ENCODE measurements at places on chromosomes 3 and 15. TPM values are rescaled to one million over a fixed set of nuclear protein-coding genes. Genes with fewer than 3 reads are reported as not detected.

The SPTBN5 gene
- 0.55 TPM for total RNA-seq

The GTPBP8 gene
- total RNA-seq, result 21.6 TPM

The SMCO1 gene
- total RNA-seq, result not detected

The C3orf22 gene
- total RNA-seq, result not detected

The KBTBD13 gene
- total RNA-seq, result not detected

The PARP16 gene
- total RNA-seq, result 24.7 TPM

The GALK2 gene
- total RNA-seq, result 28.7 TPM

The SNX22 gene
- 1.7 TPM for total RNA-seq

The AADACL2 gene
- total RNA-seq, result not detected

The KIAA1143 gene
- total RNA-seq, result 20.2 TPM

The CLRN1 gene
- total RNA-seq, result not detected

The TTLL13 gene
- total RNA-seq, result 1.0 TPM

The ECE2 gene
- 0.18 TPM for total RNA-seq

The RHOV gene
- 0.72 TPM for total RNA-seq

The CFAP92 gene
- total RNA-seq, result not detected

The SNTN gene
- not detected for total RNA-seq

The SLC22A13 gene
- 0.11 TPM for total RNA-seq

The DNAJC17 gene
- total RNA-seq, result 20.2 TPM

The MYNN gene
- total RNA-seq, result 16.7 TPM

The CIDEC gene
- not detected for total RNA-seq

The PARP6 gene
- total RNA-seq, result 52.3 TPM

The LYZL4 gene
- total RNA-seq, result not detected

The TTLL3 gene
- 121 TPM for total RNA-seq

The RYR3 gene
- not detected for total RNA-seq

The FGF7 gene
- total RNA-seq, result not detected

The TRPM1 gene
- total RNA-seq, result not detected

The FOXB1 gene
- not detected for total RNA-seq

The LSMEM2 gene
- total RNA-seq, result not detected

The IFT80 gene
- 21.8 TPM for total RNA-seq

The RYK gene
- 50.1 TPM for total RNA-seq

The GOLGA6L10 gene
- 1.8 TPM for total RNA-seq

The GRAMD1C gene
- 0.48 TPM for total RNA-seq

The B3GNT5 gene
- 56.4 TPM for total RNA-seq

The PP2D1 gene
- not detected for total RNA-seq

The SYNM gene
- 0.16 TPM for total RNA-seq

The P2RY12 gene
- total RNA-seq, result not detected

The RARB gene
- total RNA-seq, result not detected

The ANKRD34C gene
- total RNA-seq, result not detected

The ZSCAN2 gene
- 6.2 TPM for total RNA-seq

The DUOXA2 gene
- total RNA-seq, result not detected

The CD96 gene
- 97.9 TPM for total RNA-seq

The HCLS1 gene
- 217 TPM for total RNA-seq

The STAB1 gene
- 0.36 TPM for total RNA-seq

The CCDC13 gene
- total RNA-seq, result 0.70 TPM

The ZNF860 gene
- 1.7 TPM for total RNA-seq

The GOLGA6L6 gene
- total RNA-seq, result not detected

The XXYLT1 gene
- total RNA-seq, result 6.1 TPM

The AADAC gene
- total RNA-seq, result not detected

The PLA2G4E gene
- total RNA-seq, result not detected

The MKRN2OS gene
- total RNA-seq, result not detected

The LINGO1 gene
- not detected for total RNA-seq

The GATA2 gene
- 2.3 TPM for total RNA-seq

The CLDN16 gene
- total RNA-seq, result not detected

The MYO5A gene
- 19.5 TPM for total RNA-seq

The TRH gene
- total RNA-seq, result not detected

The PIK3CA gene
- total RNA-seq, result 9.0 TPM

The SLC27A2 gene
- 54.7 TPM for total RNA-seq

The IL17RD gene
- 0.04 TPM for total RNA-seq

Data from activated naive CD4-positive, alpha-beta T cell treated with anti-CD3 and anti-CD28 coated beads, Interleukin-2, amount 50 U/mL, for 72 hours (primary cell).